ENCODE measurements at places on chromosomes 5 and 9.
A peak's percentile ranks its signal among the peaks of the same experiment; 100 is the strongest.

- DNase-seq, result no peak
Observed at GRCh38 chr5:96823900-96824380, 16.2 kb upstream of the ERAP1 start.

DNA sequence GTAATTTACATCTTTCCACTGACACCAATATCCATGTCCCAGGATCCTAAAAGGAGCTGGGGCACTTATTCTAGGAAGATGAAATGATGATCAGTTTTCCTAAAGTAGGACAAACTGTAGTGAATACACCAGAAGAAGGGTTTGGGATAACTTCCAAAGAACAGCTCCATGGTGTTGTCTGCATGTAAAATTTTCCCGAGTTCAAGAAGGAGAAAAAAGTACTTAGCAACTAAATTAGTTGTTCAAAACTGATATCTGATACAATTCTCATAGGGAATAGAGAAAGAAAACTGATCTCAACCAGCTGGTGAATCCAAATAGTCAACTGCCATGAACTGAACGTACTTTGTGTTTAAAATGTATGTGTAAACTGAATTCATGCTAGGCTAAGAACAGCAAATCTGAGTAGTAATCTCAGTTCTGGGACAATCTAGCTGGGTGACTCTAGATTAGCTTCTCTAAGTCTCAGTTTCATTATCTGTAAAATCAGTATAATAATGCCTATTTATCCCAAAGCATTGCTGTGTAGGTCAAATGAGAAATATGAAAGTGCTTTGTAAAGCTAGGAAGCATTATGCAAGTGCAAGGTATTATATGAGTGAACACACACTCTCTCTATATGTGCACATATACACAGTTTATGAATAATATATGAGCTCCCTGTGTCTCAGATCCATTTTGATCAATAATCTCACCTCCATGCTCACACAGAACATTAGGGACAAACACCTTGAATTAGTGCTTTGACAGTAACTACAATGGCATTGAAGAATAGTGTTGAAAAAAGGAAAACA, 357.7 kb downstream of the SLIT3 start:
- DNase-seq, result no peak

- DNase-seq, result no peak
Observed at GRCh38 chr9:20790721-20791120, 106.7 kb downstream of the FOCAD start.

GRCh38 chr5:5854087-5854486, 431.6 kb downstream of the ICE1 start:
- peak; percentile 11 for DNase-seq

DNA sequence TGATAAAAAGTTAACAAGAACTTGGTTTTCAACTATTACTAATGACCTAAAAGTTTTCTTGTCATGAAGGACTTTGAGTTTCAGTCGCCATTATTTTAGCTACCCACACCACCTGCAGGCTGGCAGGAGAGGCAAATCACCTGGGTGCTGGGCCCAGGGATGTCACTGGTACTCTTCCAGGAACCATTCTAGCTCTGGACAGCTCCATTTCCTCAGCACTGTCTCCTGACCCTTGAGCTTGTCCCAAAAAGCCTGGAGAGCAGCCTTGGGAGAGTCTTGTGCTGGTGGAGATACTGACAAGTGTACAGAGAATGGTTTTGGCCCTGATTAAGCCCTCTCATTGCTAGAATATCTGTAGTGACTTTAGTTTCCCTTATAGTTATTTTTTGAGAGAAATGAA, 1924.1 kb upstream of the WWC1 start:
- no peak for DNase-seq

DNA sequence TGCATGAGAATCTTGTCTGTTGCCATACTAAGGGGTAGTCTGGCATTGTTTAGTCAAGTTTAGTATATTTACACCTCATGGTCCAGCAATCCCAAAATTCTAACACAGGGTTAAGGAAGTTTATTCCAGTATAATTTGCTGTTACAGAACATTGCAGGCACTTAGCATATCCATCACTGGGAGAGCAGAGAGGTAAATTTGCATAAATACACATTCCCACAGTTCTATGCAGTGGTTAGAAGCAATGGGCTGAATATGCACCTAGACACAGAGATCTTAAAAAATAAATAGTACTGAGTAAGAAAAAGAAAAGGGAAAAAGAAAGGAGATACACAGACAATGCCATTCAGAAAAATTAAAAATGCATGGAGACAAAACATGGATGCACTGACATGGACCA, 692.3 kb upstream of the MEF2C start:
- DNase-seq, result no peak

- no peak for DNase-seq
Observed at GRCh38 chr9:137316012-137316981, 14.2 kb upstream of the NRARP start.

Measured in NCI-H1105 (cell line).